ENCODE measurements at places on chromosomes 6 and 20. TPM values are rescaled to one million over a fixed set of nuclear protein-coding genes. Genes with fewer than 3 reads are reported as not detected.
A peak's percentile ranks its signal among the peaks of the same experiment; 100 is the strongest.

DNA sequence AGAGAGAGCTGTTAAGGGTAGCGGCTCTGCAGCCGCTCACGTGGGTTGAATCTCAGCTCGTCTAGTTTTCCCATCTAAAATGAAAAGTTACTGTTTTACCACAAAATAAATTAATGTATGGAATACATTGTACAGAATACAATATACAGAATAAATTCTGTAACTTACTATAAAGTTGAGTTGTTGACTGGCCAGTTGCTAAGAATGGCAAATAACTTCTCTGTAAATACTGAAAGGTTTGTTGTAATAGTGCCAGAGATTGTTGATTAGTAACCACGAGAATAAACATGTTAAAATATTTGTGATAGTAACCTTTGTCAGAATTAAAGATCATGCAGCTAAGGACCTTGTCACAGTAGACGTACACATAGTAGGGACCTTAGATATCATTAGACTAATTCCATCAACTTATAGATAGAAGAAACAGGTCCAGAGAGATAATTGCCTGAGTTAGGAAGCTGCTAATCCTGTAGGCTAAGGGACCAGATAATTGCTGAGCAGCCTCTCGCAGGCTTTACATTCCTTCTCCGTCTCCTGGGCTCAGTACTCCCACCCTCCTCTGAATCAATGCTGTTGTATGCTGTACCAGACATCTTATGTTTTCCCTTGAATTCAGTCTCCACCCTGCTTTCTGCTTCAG, 544 bp upstream of the NRM start:
- DNase-seq: no peak

DNA sequence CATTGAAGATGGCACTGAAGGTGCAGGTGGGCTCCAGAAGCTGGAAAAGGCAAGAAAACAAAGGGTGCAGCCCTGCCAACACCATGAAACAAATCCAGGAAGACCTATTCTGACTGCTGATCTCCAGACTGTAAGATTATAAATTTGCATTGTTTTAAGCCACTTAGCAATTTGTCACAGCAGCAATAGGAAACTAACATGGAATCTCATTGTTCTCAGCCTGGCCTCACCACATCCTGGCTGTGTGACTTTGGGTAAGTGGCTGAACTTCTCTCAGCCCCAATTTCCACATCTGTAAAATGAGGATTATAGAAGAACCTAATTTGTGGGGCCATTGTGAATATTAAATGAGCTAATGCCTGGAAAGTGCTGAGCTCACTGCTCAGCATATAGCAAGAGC, 160.4 kb upstream of the MAFB start:
- DNase-seq: no peak

Gene HAO1
- total RNA-seq: not detected

DNA sequence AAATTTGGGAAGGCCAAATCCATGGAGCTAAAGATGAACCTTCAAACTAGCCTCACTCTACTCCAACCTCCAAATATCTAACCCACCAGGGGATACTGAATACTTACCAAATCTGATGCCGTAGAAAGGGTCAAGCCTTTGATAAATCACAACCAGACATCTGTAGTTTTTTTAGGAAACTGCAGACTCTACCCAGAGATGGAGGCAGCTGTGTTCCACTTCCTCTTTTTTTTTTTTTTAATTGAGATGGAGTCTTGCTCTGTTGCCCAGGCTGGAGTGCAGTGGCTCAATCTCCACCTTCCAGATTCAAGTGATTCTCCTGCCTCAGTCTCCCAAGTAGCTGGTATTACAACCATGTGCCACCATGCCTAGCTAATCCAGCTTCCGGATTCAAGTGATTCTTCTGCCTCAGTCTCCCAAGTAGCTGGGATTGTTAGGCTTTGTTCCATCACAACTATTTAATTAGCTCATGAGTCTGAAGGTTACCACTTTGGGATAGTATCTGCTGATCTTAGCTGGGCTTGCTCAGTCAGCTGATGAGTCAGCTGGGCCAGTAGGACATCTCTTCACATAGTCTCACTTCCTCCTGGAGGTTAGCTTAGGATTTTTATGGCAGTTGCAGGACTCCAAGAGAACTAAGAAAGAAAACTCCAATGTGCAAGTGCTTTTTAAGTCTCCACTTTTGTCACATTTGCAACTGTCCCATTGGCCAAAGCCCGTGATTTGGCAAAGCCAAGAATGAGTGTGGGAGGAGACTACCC, 13.3 kb downstream of the FRK start:
- peak; percentile 36 for DNase-seq

DNA sequence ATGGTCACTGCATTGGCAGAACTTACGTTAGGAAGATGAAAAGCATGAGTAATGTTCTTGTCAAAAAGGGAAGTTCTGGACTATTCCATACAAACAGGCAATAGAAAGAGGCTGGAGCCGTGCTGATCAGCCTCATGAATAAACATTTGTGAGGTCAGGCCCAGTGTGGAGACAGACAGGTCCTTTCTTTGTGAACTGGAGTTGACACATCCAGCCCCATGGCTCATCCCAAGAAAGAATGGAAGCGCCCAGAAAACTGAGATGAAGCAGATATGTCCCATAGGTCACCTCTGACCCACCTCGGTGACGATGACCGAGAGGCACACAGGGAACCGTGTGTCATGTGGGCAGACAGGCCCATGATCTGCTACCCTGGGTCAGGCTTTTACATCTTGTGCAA, 276.0 kb upstream of the SGK1 start:
- DNase-seq: peak; percentile 17

DNA sequence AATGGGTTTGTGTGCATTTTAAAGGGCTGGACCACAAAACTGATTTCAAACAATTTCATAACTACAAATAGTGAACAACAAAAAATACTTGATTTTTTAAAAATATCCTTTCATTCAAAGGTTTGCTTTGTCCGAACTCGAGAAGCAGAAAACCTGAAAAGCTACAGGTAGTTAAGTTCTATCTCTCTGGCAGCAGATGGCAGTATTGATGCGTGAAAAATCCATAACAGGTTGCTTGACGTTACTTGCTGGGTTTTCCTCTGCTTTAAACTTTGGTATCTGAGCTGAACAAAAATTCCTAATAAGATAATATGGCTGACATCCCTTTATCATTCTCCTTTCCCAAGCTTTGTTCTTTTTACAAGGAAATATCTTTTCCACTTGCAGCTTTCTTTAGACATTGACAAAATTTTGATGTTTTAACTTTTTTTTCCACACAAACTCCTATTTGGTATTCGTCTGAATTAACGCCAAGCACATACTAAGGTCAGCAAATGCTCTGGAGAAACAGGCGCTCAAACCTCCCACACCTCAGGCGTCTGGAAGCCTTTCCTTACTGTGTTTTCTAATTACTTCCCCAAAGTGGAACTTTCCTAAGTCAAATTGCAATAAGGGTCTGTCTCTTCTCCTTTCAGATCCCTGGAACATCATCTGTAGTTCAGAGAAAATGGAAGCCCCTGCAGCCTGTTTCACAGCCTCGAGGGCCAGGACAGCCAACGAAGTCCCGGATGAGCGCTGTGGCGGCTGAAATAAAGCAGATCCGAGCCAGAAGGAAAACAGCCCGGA, 50.3 kb upstream of the GFRAL start:
- peak; percentile 70 for DNase-seq

DNA sequence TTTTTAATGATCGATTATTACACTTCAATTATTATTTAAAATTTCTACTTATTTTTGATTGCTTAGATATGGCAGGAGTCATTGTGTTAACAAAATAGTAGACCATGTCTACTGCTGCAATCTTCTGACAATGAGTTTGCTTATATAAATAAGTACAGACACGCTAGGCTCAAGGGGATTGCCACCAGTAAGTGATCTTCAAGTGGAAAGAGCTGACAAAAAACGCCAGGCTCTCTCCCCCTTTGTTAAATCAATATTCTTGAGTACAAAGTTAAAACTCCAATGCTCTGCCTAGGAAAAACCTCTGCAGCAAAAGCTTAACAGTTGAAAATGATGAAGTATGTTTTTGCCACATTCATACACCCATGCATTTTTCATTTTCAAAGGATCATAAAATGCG, 738.1 kb downstream of the HDGFL1 start:
- DNase-seq: no peak

Gene TFAP2C
- 1.5 TPM for total RNA-seq

DNA sequence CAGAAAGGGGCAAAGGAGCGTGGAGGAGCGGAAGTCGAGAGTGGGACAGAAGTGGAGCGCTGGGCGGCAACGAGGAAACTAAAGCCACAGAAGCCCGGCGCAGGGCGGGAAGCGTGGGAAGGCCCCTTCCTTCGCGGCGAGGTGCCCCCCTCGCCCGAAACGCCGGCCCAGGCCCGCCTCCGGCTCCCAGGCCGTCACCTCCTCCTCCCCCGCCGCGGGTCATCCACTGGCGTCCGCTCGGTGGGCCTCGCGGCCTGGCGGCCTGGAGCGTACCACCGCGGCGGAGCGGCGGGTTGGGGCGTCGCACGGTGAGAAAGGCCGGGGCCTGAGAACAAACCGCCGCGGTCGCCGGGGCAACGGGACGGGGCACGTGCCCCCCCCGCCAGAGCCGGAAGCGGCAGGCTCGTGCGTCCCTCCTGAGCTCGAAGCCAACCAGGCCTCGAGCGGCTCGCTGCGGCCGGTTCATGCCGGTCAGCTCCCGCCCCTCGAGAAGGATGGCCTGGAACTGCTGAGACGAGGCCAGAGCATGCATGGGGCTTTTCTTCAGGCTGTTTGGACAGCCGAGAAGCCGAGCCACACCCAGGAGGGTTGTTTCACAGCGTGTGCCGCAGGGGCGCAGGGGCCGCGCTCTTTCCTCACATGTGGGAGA, at the start of gene TCP11:
Gene TCP11 (minus strand): TSS at position 333 of the 649 bp plus-strand sequence. CDS start 469 bp downstream, outside the sequence.
- no peak for DNase-seq

Gene PERP
- 38.0 TPM for total RNA-seq

- DNase-seq: no peak
These were observed 621.5 kb downstream of the QKI start for GRCh38 chr6:164035900-164036485.

Gene PGC
- total RNA-seq: not detected

DNA sequence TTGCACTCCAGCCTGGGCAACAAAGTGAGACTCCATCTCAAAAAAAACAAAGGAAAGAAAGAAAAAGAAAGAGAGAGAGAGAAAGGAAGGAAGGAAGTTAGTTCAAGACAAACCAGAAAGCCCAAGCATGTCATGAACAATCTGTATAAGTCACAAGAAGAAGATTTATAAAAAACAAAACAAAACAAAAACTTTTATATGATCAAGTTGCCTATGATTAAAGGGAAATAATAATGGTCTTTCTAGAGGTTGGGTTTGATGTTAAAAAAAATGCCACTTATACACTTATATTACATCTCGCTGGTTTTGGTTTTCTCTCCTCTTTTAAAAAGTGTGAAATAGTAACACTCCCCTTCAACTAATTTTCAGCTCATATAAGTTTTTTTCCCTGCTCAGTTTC, 146.2 kb upstream of the CARMIL1 start:
- no peak for DNase-seq

Gene VPS16
- total RNA-seq: 39.7 TPM

- DNase-seq: no peak
These were observed 123.0 kb downstream of the CBLN4 start for GRCh38 chr20:55882286-55882685.

DNA sequence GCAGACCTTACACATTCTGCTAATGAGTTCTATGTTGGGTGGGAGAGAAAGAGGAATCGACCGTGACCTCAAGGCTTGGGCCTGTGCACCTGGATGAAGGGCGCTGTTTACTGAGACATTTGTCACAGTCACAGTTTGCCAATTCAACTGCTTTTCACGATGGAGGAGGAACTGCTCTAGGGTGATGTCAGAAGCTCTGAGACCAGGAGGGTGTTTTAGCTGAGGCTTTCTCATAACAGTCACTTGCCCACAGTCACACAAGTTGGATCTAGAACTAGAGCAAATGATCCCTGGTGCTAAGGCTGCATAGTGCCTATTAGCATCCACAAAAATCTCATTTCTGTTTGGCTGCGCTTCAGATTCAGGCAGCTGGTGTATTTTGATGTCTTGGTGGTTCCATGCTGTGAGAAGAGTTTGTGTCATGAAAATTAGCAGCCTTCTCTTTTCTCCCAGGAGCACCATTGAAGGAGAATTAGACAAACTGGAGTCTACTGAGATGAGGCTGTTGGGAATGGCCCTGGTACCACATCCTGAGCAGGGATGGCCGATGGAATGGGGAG, 83.3 kb upstream of the TGM3 start:
- DNase-seq: no peak

Gene SLC17A9
- total RNA-seq: not detected

Gene MRPL14
- 60.0 TPM for total RNA-seq

DNA sequence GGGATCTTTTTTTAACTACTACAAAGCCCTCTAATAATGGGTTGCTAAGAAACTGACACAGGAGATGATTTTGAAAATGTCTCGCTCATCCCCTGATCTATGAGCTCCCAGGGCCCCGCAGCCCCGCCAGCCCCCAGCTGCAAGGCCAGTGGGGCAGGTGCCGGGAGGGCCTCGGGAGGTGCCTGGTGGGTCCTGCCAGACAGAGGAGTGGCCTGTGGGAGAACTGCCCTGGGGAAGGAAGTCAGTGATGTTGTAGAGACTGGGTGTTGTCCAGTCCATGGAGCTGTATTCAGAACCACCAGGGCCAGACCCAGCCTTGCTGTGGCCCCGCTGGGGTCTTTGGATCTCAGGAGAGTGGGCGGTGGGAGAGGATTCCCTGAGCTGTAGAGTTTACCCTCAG, 258.7 kb downstream of the TAF4 start:
- no peak for DNase-seq

GRCh38 chr6:25173951-25174474, 105.2 kb upstream of the CARMIL1 start:
- DNase-seq: peak; percentile 81

DNA sequence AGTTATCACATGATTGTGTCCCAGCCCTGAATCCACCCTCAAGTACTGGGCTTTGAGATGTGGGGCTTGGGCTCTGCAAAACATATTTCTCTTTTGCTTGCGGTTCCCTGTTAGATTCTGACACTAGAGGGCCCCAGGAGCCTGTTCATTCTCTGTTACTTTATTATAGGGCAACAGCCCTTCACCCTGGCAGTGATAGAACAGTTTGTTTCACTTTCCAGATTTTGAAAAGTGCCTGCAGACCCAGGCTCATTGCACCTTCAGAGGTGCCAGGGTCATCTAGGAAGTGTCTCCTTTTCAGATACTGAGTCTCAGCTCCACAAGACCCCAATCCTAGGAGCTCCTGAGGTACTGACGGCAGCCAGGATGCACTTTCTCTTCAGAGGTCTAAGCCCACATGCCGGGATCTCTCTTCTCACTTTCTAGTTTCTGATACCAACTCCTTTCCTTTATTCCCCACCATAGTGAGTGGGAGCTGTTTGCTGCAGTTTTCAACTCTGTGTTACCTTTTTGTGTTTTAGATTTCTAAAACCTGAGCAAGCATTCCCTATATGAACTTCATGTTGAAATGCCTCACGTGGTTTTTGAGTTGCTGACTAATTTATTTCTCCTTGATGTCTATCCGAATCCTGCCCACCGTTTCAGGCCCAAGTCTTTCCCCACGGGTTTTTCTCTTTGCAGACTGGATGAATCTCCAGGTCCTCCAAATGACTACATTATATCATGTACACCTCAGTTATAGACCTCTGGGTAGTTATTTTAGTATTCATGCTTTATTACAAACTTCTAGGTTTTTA, 10.9 kb downstream of the ABT1 start:
- DNase-seq: peak; percentile 90

- peak; percentile 98 for DNase-seq
These were observed 39.4 kb downstream of the TFAP2A start for GRCh38 chr6:10375391-10375969.

Gene SLC35F1
- 2.6 TPM for total RNA-seq

GRCh38 chr6:25487012-25487411, 165.0 kb upstream of the SCGN start:
- peak; percentile 61 for DNase-seq

Gene SNX21
- 25.5 TPM for total RNA-seq

Gene SLA2
- total RNA-seq: not detected

Gene AGPAT4
- total RNA-seq: 1.4 TPM

GRCh38 chr6:1599469-1599868, 10.2 kb upstream of the FOXC1 start:
- no peak for DNase-seq

Data from SK-MEL-5 (cell line).